ENCODE measurements at places on chromosomes 6 and 20.

- no peak for DNase-seq
These were observed 212.5 kb downstream of the CDH4 start for GRCh38 chr20:61464307-61465303.

DNA sequence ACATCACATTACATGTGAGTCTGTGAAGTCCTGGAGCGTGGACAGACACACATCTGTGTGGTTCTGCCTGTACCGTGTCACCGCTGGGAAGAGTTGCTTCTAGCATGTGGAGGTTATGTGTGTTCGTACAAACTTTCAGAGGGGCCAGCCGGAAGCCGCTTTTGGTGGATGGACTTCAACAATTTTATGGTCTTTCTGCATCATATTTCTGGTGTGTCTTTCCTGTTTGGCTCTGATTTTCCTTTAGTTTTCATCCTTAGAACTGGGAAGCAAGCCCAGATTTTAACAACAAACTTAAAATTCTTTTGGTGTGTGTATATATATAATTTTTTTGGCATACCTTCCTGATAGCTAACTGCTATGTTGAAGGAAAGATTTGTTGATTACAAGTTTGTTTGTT is 71.2 kb downstream of the TIAM2 start:
- no peak for DNase-seq

DNA sequence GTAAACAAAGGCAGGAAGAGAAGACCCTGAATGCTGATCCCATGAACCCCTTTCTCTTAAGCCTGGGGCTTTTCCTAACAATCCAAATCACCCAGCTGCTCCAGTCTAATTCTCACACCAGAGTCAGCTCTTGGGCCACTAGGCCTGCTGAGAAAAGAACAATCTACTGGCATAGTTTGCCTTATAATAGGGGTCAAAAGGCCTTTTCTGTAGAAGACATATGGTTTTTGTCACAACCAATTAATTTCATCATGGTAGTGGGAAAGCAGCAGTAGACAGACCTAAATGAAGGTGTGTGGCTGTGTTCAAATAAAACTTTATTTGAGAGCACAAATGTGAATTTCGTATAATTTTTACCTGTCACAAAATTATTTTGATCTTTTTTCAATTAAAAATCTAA is 994.7 kb upstream of the EPHA7 start:
- DNase-seq: no peak

- no peak for DNase-seq
These were observed 2.3 kb upstream of the STMND1 start for GRCh38 chr6:17099401-17100059.

DNA sequence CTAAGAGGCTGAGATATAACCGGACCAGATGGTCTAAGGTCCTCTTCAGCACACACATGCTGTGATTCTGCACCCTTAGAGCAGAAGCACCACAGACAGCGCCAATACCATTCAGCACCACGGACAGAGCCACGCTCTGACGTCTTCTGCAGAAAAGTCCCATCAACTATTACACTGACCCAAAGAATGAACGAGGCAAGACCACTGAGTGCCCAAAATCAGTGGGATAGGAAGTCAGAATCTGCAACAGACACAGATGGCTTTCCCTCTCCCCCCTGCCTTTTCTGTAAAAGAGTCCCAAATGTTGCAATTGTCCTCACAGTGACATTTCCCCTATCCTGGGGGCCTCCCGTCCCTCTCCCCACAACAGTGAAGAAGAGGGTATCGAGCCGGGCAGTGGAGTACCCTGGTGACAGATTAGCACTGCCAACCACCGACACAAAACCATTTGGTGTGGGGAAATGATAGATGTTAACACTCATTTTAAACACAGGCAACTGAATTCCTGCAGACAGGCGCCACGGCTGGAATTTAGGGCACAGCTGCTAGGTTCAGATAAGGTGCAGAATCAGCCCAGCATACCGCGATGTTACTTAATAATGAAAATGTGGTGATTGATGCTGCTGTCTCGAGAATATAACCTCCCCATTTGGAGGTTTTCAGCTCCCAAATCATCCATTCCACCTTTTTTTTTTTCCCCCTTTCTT is 66.6 kb upstream of the CTNNBL1 start:
- peak; percentile 58 for DNase-seq

GRCh38 chr6:36347621-36348020 is 10.9 kb upstream of the BNIP5 start:
- no peak for DNase-seq

GRCh38 chr6:135876058-135876457 is 24.6 kb downstream of the PDE7B start:
- no peak for DNase-seq

DNA sequence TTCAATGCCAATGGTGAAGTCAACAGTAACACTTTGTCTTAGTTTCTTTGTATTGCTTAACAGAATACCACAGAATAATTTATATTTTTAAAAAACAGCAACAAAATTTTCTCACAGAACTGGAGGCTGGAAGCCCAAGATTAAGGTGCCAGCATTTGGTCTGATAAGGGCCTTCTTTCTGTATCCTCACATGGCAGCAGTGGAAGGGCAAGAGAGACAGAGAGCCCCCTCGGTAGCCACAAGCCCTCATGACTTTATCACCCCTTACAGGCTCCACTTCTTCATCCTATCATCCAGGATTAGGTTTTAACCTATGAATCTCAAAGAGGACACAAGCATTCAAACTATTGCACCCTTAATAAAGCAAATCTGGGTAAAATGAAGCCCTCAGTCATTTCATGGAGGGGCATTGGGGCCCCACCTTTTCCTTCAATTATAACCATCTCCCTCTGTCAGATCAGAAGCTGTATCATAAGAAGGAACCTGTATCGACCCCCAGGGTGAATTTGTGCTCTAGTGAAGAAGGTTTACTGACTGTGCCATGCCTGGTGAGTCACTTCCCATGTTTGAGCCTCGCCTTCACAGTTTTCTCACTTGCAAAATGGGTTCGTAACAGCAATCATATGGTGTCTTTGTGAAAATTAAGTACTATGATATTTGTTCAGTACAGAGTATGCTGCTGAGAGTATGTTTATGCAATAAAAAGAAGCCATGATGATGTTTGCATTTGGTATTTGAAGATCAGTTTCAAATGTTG is 178.2 kb downstream of the LRFN2 start:
- peak; percentile 3 for DNase-seq

DNA sequence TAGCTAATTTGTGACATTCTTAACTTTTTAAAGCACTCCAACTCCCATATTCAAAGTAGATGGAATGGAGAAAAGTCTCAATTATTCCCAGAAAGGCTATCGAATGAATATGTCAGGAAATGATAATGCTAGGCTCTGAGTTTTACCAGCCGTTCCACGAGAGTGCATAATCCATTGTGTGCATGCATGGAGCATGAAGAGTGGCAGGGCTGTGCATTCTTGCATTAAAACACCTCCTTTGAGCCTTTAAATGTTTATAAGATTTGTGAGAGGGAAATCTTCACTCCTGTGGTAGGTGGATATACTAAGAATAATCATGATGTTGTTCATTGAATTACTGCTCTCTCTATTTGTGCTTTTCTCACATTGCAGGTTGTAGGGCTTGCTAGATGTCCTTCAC is 178.3 kb downstream of the CARMIL1 start:
- DNase-seq: no peak

DNA sequence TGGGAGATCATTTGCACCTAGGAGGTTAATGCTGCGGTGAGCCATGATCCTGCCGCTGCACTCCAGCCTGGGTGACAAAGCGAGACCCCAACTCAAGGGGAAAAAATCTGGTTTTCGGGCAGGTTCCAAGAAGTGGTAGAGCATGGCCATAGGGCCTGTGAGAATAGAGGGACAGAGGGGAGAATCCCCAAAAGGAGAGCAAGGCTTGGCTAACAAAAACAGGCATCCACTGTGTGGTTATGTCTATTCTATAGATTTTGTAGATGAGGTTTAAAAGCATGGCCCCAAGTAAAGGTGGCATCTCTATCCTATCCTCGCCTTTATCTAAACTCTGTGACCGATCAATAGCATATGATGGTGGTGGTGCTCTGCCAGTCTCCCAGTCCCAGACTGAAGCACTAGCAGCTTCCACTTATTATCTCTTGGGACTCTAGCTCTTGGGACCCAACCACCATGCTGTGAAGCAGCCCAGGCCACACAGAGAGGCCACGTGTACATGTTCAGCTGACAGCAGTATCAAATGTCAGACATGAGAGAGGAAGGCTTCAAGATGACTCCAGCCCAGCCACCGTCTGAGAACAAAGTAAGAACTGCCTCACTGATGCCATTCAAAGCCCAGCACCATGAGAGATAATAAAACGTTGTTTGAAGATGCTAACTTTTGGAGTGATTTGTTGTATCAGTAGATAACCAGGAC is 27.7 kb downstream of the EIF2S2 start:
- no peak for DNase-seq

- DNase-seq: peak; percentile 69
These were observed 29.9 kb upstream of the AGPAT4 start for GRCh38 chr6:161303628-161304340.

DNA sequence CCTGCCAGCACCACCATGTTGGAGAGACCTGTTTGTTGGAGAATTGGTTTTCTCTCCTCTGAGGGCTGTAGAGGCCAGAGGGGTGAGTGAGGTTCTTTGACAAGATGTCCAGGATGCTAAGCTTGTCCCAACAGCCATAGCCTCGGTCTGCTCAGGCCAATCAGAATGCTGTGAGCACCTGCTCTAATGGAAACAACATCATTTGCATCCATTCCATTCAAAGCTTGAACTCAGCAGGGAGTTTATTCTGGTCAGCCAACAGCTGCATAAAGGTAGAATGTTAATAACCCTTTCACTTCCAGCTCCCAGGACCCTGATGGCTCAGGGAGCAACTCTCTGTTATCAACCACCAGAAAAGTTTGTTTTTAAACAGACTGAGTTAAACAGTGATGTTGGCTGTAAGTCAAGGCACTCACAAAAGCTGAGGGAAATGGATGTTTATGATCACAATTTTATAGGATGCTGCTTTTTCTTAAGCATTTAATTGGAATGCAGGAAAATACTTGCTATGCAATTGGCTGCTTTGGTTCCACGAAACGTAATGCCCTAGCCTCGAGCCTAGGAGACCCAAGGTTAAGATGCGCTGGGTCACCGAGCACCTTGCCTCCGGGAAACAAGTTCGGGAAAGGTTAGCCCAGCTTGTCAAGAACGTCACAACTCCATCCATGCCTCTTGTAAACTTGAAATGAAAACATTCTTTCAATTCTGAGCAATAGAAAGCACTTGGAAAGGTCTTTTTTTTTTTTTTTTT is 155.2 kb downstream of the NFATC2 start:
- DNase-seq: no peak

DNA sequence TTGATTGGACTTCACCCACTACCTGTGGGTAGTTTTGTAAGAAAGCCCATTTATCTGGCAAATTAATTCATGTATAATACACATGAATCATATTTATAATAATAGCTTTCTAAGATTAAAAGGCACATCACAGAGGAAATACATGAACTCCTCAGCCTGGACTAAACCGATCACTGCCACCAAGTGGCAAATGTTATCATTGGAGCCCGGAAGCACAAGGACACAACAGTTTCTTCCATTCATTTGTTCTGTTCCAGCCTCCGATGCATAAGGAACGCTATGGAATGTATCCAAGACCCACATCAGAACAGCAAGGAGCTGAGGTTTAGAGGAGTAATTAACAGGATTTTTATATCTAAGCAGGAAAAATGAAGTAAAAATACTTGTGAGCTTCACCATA is 13.9 kb upstream of the IPCEF1 start:
- peak; percentile 63 for DNase-seq

- DNase-seq: no peak
These were observed 55.0 kb upstream of the EXOC2 start for GRCh38 chr6:747921-748320.

- no peak for DNase-seq
These were observed 11.0 kb downstream of the FRS3 start for GRCh38 chr6:41768545-41769308.

DNA sequence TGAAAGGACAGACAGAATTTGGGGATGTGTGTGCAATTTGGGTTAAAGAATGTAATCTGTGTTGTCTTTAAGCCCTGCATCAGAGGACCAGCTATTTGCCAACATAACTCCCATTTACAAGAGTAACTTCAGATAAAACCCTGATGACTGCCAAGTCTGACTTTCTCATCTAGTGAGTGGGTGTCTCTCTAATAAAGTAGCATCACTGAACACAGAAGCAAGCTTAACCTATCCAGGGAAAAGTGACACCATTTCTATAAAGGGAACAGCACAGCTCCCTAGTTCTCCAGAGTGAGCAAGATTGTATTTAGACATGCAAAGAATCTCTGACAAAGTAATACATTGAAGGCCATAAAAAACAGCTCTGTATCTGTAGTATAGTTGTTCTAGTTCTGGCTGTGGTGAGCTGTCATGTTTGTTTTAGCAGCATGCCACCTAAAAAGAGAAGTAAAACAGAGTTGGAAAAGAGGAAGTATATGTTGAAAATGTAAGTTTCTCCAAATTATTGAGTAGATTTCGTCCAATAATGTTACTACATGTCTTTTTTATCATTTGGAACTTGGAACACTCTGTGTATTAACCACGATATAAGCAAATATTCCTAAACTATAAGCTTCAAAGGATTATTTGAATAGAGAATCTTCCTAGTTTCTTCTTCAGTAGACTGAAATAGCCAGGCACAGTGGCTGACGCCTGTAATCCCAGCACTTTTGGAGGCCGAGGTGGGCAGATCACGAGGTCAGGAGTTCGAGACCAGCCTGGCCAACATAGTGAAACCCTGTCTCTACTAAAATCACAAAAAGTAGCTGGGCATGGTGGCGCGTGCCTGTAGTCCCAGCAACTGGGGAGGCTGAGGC is 8.8 kb upstream of the PIM1 start:
- DNase-seq: peak; percentile 81

Data from fibroblast of skin of back (primary cell).